Stimulated activated CD8-positive, alpha-beta memory T cell treated with anti-CD3 and anti-CD28 coated beads, Interleukin-4, amount 100 ng/mL, for 4 hours (primary cell): ENCODE measurements at places on chromosomes 1 and 21.

DNA sequence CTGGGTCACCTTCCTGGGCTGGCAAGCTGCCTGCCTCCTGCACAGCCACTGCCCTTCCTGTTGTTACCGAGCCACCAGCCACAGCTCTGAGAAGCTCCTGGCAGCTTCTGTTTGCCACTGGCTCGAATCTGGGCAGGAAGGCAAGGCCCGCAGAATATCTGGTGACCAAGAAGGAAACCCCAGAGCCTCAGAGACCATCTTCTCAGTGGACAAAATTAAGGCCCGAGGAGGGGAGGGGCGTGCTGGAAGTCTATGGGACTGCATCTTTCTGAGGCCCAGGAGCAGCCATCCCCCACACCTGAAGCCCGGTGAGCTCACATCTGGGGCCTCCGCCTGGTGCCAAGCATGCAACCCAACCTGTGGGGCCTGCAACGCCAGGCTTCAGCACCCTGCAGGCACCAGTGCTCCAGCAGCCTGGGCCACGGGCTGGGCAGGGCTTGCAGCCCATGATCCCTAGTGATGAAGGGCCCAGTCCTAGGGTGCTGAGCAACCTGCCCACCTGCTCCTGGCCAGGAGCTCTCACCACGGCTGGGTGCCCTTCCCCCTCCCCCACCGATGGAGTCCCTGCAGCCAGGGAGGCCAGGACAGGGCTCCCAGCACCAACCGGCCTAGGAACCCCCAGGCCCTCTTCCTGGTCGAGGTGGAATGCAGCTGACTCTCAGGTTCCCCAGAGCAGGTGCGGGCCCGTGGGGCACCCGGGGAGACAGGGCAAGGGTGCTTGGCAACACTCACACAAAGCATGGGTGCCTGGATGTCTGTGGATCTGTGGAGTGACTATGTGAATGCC lies 879 bp downstream of the CPTP start:
- DNase-seq = no peak

- DNase-seq = no peak
Measured at GRCh38 chr1:203807196-203807595, 11.8 kb downstream of the ZBED6 start.

DNA sequence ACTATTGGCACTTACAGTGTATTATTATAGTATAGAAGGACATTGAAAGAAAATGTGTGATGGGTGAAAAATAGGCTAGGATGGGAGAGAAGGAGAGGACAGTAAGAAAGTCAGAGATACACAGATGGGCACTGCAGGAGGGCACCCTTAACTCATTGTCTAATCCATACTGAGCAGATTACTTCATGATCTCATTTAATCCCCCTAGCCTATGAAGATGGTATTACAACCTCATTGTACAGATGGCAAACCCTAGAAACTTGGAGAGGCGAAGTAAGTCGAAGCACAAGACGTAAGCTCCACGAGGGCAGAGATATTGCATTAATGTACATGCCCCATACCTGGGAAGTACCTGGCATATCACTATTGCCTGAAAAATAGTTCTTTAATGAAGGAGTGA lies 346.9 kb upstream of the DAB1 start:
- DNase-seq = no peak

DNA sequence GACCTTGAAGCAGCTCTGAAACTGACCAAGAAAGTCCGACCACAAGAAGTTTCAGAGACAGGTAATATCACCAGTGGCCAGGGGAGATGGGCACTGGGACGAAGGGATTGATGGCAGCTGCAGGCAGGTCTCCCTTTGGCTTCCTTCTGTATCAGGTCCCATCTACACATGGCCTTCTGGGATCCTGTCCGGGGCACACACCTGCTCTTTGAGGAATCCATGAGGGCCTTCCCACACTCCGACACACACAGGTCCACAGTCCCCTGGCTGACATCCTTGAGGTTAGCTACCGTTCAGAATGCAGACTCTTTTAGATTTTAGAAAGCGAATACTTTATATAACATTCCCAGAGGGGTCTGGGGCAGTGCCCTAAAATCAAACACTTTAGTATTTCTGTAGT lies 26.5 kb upstream of the TMEM125 start:
- no peak for DNase-seq

- no peak for DNase-seq
Measured at GRCh38 chr1:227893300-227893948, 54.3 kb downstream of the WNT9A start.

- no peak for DNase-seq
Measured at GRCh38 chr21:23014021-23014420, 2015.8 kb downstream of the NCAM2 start.

DNA sequence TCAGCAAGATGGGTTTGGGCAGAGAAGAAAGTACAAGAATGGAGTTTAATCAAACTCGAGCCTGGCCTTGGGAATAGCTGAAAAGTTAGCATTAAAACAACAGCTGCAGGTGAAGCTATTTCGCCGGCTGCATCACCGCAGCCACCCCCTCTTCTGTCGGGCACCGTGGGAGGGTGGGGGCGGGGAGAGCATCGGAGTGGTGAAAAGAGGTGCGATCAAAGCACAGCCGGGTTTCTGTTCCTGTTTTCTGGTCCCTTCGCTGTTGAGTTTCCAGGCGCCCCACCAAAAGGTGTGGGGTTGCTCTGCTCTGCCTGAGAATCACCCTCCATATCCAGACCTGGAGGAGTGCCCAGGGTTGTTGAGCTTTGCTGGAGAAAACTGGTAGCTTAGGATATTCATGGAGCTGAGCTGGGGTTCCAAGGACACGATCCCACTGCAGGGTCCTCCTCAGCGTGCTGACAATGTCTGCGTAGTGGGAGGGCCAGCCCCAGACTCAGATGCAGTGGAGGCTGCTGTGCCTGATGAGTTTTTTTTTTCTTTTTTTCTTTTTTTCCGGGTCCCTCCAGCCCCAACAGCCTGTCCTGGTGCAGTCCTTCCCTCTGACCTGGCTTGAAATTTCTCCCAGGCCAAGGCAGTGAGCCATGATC lies 127.5 kb upstream of the C1orf174 start:
- DNase-seq = no peak

- no peak for DNase-seq
Measured at GRCh38 chr1:25500694-25501093, 42.7 kb upstream of the LDLRAP1 start.

GRCh38 chr1:160579216-160579701 lies at the start of gene CD84:
Gene CD84, minus strand, starts transcription at chr1:160579496. Its CDS starts 59 bp downstream, at chr1:160579437.
- no peak for DNase-seq

GRCh38 chr1:113375878-113376277 lies 14.4 kb upstream of the MAGI3 start:
- DNase-seq = no peak

GRCh38 chr1:241997401-241997998 lies 1.4 kb downstream of the MAP1LC3C start:
- DNase-seq = no peak

DNA sequence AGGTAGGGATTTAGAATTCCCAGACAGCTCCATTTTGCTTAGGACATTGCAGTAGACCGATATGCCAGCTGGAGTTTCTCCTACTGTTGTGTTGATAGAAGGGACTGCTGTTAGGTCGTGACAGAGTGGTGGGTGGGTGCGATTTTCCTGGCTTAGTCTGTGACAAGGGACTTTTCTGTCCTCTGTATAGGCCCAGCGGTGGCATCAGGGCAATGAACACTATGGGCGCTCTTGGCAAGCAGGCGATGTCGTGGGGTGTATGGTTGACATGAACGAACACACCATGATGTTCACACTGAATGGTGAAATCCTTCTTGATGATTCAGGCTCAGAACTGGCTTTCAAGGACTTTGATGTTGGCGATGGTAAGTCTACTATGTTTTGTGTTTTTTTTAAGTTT lies 321.8 kb downstream of the ZP4 start:
- no peak for DNase-seq

- no peak for DNase-seq
Measured at GRCh38 chr1:162197615-162198421, 128.3 kb downstream of the NOS1AP start.

GRCh38 chr1:170634293-170634692 lies 29.6 kb upstream of the PRRX1 start:
- DNase-seq = no peak

- DNase-seq = peak; percentile 72
Measured at GRCh38 chr1:221712776-221713431, 29.0 kb downstream of the DUSP10 start.

DNA sequence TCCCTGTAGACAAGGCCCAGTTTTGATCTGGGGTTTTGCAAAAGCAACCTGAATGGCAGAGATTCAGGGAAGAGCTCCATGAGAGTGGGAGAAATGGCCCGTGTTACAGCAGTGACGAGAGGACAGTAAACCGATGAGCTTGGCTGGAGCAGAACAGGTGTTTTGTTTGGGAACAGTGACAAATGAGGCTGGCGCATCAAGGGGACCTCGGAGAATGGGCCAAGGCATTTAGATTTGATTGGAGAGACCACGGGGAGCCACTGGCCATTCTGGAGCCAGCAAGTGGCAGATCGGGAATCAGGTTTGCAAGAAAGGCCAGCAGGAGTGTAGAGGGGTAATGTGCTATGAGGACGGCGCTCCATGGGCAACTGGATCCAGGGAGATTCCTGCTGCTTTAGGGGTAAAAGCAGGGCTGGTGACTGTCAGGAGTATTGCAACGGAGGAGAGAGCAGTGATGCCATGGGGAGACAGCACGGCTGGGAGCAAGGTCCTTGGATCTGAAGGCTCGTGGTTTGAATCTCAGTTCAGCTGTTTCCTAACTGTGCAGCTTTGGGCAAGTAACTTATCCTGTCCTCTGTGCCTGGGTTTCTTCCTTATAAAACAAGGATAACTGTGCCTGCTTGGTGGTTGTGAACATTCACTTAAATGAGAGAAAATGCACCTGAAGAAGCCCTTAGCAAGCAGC lies 9.9 kb upstream of the KLHDC7A start:
- no peak for DNase-seq

- no peak for DNase-seq
Measured at GRCh38 chr21:16913010-16913409, 599.8 kb upstream of the CXADR start.

- no peak for DNase-seq
Measured at GRCh38 chr1:7534061-7534825, 236.9 kb upstream of the VAMP3 start.

DNA sequence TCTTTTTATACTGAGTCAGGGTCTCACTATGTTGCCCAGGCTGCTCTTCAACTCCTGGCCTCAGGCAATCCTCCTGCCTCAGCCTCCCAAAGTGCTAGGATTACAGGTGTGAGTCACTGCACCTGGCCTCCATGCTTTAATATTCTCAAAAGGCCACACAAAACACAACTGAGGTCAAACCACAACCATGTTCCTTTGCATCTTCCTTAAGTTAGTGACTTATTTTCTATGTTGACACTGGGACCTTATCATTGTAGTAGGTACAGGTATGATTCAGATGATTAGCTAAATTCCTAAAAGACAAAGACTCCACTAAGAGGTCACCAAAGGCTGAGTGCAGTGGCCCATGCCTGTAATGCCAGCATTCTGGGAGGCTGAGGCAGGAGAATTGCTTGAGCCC lies 131.9 kb upstream of the ATP1B1 start:
- no peak for DNase-seq

- no peak for DNase-seq
Measured at GRCh38 chr1:243842978-243843511, 7.0 kb downstream of the AKT3 start.

DNA sequence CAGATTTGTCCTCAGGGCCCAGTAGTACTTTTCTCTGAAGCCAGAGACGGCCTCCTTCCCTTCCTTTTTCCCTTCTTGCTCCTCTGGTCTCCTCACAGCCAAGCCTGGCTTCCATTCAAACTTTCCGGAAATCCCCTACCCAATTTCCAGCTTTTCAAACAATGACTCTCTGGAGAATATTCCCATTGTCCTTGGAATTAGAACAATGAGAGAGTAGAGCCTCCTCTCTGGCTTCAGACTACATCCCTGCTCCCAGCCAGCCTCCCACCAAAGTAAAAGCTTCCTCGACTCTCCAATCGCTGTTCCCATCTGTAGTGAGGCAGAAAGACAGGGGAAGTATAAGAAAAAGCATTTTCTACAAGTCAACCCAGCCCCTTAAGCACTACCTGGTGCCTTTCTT lies 77.7 kb upstream of the SOX13 start:
- DNase-seq = no peak

GRCh38 chr1:162456323-162456722 lies 41.3 kb upstream of the UHMK1 start:
- DNase-seq = no peak

- no peak for DNase-seq
Measured at GRCh38 chr1:84164567-84165021, 20.5 kb downstream of the PRKACB start.

GRCh38 chr1:211738691-211739301 lies 63.4 kb upstream of the NEK2 start:
- peak; percentile 9 for DNase-seq

GRCh38 chr21:39454949-39455668 lies 3.3 kb downstream of the SH3BGR start:
- no peak for DNase-seq

- no peak for DNase-seq
Measured at GRCh38 chr1:164757625-164758024, 198.6 kb downstream of the PBX1 start.

DNA sequence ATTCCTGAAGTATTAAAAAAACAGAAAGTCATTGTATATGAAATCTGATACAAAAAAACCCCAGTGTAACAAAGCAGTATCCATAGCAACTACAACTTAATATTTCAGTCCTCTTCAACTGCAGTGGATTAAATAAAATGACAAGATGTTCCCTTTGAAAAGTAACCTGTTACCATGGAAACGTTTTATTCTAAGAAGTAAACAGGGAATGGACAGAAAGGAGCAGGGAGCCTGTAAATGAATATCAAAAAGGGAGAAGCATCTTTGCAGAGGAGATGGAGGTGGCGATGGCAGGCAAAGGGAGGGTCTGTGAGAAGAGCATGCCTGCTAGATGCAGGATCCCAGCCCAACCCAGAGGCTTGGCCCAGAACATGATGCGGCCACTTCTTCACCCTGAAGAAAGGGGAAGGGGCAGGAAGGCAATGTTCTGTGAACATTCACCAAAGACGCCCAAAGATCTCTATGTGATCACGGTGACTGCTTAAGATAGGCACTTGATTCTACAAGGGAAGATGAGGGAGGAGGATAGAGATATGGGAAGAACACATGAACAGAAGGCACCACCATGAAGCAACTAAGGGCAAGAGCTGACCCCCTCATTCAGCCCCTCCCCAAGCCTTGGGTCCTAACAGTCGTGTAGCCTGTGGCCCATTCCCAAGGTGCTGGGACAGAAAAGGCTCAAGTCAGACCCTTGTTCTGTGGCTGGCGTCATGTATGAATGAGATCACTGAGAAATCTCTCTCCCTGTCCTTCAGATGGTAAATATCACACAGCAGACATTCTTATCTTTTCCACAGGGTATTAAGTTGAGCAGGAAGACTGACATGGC lies 200.0 kb downstream of the SLC45A1 start:
- no peak for DNase-seq

DNA sequence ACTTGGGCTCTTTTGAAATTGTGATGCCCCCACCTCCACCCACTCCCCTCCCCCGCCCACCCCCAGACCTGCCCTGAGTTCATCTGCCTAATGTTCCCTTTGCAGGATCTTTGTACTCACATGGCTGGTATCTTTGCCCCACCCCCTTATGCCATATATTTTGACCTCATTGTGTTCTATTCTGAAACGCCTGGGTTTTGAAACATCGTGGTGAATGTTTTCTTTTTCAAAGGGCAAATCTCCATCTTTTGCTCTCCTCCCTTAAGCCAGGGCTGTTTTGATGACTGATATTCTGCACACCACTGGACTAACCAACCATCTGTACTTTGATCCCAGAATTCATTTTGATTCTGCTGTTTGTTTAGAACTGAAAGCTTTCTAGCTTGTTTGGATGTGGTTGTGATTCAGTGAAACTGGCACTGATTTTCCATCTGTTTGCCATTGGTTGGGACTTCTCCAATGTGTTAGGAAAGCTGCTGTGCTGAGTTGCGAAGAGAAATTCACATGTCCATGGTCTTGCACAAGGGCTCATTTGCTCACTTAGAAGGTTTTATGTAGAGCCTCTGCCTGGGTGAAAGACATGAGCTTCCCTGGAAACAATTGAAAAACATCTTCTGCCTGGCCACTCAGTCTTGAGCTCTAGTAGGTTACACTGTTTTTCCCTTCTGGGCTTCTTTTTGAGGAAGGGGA lies 16.5 kb downstream of the SMAP2 start:
- DNase-seq = no peak
